RPMI8226 (cell line): ENCODE measurements at places on chromosomes 5 and 9.

DNA sequence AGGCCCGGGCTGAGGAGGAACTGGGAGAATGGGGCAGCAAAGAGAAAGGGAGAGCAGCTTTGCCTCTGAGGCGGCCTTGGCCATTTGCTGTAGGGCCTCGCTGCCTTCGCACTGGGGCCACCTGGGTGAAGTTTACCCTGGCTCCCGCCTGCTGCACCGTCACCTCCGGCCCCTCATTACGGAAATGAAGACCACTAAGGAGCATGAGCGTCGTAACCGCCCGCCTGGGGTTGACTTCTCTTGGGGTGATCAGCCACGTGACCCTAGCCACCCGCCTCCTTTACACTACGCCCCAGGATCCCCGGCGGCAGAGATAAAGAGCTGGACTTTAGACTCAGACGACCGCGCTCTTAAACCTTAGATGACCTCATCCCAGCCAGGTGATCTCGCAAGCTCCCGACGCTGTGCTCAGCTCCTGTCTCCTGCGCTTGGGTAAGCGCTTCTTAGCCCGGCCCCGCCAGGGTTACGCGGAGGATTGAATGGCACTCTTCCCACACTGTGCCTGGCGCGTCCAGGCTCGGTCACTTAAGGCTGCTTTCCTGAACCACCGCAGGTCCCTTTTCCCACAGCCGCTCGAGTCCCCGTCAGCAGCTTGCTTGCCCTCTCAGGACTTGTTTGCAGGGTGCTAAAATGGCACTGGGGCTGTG, 107.9 kb upstream of the LARP1 start:
- DNase-seq = peak; percentile 59

- DNase-seq = no peak
These were observed 54.7 kb upstream of the SNX2 start for GRCh38 chr5:122719991-122720746.

DNA sequence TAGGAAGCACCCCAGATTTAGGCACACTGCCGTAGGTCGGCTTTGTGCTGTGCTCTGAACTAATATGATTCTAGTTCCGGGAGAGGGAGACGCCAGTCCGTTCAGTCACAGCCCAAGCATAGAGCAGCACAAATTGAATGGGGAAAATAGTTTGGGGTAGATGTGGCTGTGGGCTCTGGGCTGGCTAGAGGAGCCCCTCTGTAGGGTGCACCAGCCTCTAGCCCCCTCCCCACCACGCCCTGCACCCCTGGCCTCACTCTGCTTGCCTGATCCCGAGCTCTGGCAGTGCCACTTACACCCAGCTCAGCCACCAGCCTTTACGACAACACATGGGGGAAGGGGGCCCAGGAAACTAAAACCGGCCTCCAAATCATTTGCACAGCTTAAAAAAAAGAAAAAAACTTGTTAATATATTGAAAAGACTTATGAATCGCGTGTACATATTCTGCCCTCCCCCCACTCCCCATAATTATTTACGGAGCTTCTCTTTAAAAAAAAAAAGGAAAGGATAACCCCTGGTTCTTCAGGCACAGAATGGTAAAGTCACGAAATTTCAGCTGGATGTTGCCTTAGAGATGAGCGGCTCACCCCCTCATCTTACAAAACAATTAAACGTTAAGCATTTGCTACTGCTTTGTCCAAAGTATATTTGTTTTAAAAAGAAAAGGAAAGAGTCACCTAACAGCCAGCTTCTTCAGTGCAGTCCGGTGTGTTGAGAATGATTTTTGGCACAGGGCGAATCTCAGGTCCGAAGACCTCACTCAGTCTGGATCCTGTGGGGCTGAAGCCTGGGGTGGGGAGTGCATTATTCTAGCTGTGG, 3.5 kb downstream of the LMX1B start:
- no peak for DNase-seq

DNA sequence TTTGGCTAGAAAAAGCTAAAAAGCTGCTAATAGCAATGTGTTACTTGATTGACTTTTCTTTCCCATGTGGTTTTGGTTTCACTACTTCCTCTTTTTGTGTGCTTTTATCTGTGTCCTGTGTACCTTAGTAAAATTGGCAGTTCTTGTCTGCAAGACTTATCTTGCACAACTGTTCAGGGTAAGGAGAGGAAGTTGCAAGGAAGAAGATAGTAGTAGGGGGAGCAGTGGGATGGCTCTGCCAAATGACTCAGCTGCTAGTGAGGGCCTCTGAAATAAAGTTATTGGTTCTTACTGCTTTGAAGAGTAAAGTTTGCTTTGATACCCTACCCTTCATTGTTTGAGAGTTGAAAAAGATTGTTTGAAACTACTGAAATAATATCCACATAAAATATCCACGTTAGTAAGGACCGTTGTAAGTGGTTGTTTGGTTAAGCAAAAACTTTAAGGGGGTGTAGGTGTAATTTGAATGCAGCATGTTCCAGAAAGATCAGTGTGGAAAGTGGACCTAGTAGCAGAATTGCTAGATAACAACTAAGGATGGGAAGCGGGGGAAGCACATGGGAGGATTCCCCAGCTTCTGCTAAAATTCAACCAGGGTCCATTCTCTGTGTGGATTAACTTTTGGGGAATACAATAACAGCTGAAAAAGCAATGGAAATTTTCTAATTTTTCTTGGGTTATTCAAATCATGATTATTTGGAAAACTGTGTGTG, 123.5 kb downstream of the SCAMP1 start:
- DNase-seq = peak; percentile 68

- no peak for DNase-seq
These were observed 44.2 kb upstream of the NKX2-5 start for GRCh38 chr5:173279166-173279565.

- peak; percentile 72 for DNase-seq
These were observed 599 bp downstream of the NMRK1 start for GRCh38 chr9:75087289-75087823.

DNA sequence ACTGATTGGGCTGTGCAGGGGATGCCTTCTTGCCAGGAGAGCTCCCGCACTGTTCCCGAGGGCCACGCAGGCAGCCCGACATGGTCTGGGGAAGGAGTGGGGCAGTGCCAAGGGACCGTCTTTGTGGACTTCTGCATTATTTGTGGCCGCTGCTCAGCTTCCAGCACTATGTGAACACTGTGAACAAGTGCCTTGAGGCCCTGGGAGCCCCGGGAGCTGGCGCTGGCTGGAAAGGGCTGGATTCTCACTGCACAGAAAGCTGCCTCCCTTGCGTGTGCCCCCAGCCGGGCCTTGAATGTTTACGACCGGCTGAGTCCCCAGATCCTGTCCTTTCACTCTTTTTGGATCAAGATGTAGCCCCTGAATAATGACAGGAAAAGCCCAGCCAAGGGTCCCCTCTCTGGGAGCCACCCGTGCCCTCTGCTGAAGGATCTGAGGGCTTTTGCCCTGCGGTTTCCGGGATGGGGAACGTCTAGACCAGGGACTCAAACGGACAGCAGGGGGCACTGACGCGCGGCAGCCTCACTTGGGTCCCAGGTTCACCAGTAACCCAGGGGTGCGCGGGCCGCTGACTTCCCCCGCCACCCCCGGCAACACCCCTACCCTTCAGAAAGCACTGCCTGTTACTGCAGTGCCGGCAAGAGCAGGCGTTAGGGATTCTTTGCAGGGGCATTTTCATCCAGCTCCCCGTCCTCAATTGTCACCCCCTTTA, 98.9 kb upstream of the FCN2 start:
- DNase-seq = no peak

DNA sequence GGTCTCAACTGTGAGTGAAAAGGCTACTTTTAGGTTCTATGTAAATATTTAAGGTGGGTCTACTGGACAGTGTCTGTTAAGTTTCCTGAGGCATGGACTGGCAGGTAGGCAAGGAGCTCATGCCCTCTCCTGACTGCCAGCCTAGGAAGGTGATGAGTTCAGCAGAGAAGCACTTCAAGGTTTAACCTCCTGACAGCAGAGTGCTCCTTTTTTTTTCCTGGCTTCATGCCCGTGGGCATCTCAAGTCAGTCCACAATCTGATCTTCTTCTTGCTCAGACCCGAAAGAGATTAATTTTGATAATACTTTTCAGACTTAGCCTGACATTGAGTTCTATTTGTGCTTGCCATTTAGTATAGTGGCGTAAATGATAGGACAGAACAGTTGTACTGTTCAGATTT, 241.9 kb upstream of the NREP start:
- DNase-seq = no peak
